Left ventricle myocardium inferior (tissue), 1 donor: ENCODE measurements at places on chromosomes 3 and 15.

DNA sequence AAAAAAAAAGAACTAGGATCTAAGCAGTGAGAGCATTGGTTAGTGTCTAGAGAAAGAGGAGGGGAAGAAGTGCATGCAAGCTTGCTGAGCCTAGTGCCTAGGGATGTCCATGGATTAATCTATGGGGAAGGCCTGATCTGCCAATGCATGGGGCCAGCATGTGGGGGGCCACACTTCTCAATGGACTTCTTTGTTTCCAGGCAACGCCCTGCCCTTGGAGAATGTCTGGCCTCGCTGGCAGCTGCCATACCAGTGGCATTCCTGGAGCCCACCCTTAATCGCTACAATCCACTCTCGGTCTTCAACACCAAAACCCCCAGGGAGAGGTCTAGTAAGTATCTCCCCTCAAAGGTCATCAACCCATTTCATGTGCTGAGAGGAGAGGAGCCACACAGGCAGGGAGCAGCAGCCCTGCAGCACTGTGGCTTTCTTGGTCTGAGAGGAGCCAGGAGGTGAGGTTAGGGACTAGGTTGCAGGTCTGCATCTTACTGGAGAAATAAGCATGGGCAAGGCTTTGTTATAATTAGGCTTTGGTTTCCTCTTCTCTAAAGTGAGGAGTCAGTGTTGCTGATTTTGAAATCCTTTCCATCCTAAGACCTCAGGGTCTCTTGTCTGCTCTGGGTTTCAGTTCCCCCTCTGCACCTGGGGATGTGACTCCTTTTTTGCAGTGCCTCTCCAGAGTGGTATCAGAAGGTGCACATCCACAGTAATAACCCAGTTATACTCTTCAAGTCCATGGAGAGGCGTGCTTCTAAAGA lies 188.1 kb upstream of the CHRM5 start:
- no peak for DNase-seq

DNA sequence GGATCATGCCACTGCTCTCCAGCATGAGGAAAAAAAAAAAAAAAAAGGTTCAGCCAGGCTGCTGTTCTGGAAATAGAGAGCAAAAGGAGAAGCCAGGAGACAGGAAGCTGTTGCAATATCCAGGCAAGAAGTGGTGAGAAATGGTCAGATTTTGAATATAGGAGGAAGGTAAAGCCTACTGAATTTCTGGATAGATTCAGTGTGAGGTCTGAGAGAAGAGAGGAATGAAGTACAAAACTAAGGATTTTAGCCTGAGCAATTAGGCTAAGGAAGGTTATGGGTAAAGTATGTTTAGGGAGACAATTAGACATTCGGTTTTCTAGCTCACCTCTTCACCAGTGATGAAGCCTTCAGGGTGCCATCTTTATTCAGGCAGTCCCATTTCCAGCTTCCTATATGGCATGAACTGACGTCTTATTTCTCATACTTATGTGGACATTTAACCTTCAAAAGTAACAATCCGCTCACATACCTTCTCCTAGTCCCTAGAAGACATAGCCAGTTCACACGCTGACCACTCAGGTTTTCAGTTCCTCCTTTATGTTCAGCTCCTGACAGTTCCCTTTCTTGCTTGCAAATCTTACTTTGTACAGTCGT lies 57.2 kb downstream of the KIF9 start:
- no peak for DNase-seq

DNA sequence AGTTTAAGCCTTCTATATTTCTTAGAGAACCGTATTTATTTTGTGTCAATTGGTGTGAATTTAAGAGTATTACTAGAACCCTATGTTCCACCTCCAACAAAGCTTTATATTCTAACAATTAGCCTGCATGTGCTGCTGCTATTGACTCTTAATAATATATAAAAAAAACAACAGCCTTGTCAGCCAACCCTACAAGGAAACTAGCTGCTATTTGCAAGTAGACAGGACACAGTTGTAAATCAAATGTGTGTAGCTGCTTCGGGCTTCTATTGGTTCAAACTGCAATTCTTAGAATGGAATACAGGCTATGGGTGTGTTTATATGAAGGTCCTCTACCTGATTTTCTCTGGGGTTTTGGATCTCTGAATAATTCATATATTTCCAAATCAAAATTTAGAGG lies 60.7 kb downstream of the ZBTB20 start:
- no peak for DNase-seq

- no peak for DNase-seq
Measured at GRCh38 chr15:68935400-68935937, 5.1 kb downstream of the SPESP1 start.

DNA sequence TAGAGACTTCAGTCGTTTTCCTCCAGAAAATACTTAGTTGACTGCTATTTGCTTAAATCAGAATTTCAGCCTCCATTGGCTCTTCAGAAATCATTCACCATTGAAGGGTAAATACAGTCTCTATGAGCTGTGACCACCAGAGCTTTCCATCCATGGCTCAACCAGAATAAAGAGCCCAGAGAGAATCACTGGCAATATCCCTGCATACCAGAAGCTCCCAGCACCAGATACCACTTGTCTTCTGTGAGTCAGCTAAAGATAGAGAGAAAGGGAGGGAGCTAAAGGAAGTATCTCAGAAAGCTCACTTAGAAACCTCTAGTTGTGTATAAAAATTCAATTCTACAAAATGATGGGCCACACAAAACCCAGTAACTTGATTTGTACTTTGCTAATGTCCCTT lies 115.2 kb upstream of the TMCO5A start:
- no peak for DNase-seq

DNA sequence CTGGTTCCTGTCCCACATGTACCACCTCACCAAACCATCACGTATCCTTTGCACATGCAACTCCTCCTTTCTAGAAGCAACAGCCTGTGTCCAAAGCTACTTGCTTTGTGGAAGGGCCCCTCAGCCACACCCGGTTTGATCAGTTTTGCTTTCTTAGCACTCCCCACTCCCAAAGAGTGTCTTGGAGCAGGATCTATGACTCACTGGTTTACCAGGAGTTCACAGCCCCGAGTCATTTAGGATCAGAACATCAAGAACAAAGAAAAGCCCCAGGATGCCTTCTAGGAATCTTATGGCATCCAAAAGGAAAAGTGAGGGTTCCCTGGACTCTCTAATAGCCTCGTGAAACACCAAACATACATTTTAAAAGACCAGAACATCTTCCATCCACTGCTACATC lies 50.7 kb upstream of the IGF1R start:
- DNase-seq: no peak

DNA sequence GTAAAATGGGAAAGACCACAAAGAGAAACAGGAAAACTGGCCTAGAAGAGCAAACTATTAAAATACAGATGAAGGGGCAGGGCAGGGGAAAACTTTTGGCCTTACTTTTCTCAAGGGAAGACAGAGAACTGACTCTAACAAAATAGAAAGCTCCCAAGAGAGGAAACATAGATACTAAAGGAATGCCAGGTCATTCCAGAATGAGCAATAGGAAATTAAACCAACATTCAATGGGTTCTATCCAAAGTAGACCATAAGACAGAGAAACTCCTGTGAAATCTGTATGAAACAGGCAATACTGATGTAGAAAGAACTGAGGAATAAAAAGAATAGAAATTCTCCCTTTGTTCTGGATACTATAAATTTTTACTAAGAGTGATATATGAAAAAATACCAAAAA lies 491.8 kb downstream of the MECOM start:
- DNase-seq: no peak

DNA sequence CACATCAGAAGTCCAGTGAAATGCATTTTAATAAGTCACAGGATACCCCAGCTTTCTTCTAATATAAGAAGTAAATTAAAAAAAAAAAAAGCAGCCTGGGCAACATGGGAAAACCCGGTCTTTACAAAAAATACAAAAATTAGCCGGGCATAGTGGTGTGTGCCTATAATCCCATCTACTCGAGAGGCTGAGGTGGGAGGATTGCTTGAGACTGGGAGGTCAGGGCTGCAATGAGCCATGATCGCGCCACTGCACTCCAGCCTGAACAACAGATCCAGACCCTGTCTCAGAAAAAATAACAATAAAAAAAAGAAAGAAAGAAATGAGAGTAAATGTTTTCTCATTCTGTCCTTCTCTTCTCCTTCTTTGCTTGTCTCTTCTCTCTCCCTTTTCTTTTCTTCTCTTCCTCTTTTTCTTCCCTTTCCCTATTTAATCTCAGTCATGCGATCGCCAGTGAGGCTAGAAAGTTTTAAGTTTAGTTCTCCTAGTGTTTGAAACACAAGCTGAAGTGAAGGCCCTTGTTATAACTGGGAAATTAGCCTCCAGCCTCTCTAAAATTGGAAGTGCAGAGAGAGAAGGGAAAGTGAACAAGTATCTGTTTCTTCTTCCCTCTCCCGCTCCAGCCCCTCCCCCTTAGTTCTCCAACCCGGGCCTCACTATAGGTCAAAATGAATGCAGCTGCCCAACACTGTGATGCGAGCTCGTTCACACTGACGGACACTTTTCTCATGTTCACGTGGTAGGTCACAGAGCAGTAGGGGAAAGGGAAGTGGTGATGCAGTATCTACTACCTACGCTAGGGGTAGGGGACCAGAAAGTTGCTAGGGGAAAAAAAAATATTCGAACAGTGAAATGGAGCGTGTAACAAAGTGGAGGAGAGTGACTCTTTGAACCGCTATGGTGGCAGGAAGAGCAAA lies 23.5 kb upstream of the TSC22D2 start:
- no peak for DNase-seq

- DNase-seq: no peak
Measured at GRCh38 chr3:112115161-112115739, 17.8 kb downstream of the GCSAM start.

- DNase-seq: no peak
Measured at GRCh38 chr3:10344944-10345575, 24.1 kb upstream of the SEC13 start.

GRCh38 chr15:56076640-56077039 lies 83.2 kb upstream of the NEDD4 start:
- no peak for DNase-seq

GRCh38 chr15:33941279-33942063 lies 26.8 kb upstream of the CHRM5 start:
- DNase-seq: no peak

DNA sequence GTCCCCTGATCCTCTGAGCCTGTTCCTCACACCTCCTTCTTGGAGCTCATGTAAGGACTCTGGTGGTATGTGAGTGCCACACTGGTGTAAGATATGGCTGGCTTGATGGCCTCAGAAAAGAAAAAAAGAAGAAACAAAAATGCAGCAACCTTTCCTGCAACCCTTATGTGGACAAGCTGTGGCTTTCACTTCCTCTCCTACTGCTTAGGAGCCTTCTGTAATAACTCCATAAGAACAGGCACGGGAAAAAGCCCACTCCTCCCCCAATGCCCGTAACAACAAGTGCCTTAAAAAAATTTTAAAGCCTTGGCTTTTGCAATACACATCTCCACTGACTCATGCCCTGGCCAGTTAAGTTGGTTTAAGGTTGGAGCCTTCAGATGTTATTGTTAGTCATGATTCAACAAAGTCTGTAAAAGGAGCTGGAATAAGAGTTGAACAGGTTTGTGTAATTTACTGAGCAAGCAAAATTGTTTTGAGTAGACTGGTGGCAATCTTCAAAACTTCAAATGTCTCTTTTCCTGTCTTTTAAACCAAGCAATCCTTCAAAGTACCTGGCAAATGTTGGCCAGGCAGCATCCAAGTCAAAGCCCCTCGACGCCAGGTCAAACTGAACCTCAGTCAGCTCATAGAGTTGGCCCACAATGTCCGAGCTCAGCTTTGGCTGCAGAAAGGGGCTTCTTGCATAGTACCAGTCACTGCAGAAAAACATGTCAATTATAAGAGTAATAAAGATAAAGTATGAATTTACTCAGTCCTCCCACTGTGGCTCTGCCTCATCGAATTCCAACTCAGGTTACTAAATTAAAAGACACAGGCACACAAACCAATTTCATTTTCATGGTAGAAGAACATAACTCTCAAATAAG lies 22.9 kb downstream of the FYCO1 start:
- no peak for DNase-seq

- no peak for DNase-seq
Measured at GRCh38 chr3:119582178-119582577, 2.9 kb downstream of the ADPRH start.

- DNase-seq: no peak
Measured at GRCh38 chr3:197540961-197541377, 14.8 kb downstream of the BDH1 start.

- no peak for DNase-seq
Measured at GRCh38 chr3:16101295-16102186, 72.9 kb upstream of the GALNT15 start.

DNA sequence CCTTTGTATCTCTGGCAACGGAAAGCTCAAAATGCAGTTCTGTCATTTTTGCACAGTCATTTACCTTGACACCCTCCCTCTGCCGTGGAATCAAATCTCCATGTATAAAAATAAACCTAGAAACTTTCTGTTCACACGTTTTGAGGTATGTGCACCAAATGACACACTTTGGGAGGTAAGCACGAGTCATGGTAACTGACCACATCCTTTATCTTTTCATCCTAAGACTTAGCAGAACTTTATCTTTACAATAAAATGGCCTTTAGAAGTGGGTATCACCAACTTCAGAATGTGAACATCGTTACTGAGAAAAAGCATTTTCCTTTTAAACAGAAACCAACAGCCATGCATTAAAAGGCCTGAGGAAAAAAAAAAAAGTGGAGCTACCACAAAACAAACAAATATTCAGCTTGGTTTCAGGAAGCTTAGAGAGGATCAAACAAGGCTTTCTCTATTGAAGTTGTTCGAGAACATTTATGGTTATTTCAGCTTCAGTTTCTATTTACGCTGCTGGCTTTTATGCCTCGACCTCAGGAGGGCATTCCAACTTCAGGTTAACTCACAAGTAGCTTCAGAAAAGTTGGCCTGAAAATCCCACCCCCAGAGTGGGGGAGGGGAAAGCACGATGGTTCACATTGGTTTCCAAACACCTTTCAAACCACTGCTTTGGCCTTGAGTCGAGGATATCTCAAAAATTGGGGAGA lies 171.1 kb upstream of the ICE2 start:
- no peak for DNase-seq

- no peak for DNase-seq
Measured at GRCh38 chr3:120177707-120178306, 83.6 kb upstream of the GSK3B start.

DNA sequence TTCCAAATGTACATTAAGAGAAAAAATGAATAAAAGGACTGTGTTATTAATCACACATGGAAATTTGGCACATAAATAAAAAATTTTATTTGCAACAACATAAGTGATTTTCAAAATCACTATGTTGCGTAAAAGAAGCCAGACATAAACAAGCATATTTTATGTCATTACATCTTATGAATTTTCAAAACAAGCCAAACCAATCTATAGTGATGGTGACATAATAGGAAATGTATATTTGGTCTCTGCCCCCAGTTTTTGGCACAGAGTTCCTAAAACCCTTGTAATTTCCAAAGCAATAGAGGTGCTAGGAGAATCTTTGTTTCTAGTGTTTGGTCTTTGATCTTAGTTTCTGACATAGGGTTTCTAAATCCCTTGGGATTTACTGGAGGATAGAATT lies 543.3 kb downstream of the ZBBX start:
- DNase-seq: no peak
